ENCODE measurements at places on chromosomes 2 and 18. TPM values are rescaled to one million over a fixed set of nuclear protein-coding genes. Genes with fewer than 3 reads are reported as not detected.

The NDC80 gene
- total RNA-seq, result 9.1 TPM

The HOXD12 gene
- not detected for total RNA-seq

The CNNM4 gene
- 11.7 TPM for total RNA-seq

The SRD5A2 gene
- not detected for total RNA-seq

The SALL3 gene
- total RNA-seq, result not detected

The NPPC gene
- total RNA-seq, result not detected

The GPR45 gene
- not detected for total RNA-seq

The RBM44 gene
- 0.23 TPM for total RNA-seq

The NOP58 gene
- 116 TPM for total RNA-seq

The ELMOD3 gene
- 12.4 TPM for total RNA-seq

The SP5 gene
- total RNA-seq, result not detected

The ITGA4 gene
- 1.6 TPM for total RNA-seq

The CNRIP1 gene
- total RNA-seq, result 2.2 TPM

The GCKR gene
- 0.36 TPM for total RNA-seq
